ENCODE measurements at places on chromosomes 5 and 9.

- DNase-seq = no peak
Measured at GRCh38 chr9:134863306-134863902, 17.2 kb upstream of the FCN2 start.

- DNase-seq = no peak
Measured at GRCh38 chr5:53430618-53431252, 49.7 kb upstream of the FST start.

- no peak for DNase-seq
Measured at GRCh38 chr9:109935406-109936087, 155.5 kb downstream of the PALM2AKAP2 start.

DNA sequence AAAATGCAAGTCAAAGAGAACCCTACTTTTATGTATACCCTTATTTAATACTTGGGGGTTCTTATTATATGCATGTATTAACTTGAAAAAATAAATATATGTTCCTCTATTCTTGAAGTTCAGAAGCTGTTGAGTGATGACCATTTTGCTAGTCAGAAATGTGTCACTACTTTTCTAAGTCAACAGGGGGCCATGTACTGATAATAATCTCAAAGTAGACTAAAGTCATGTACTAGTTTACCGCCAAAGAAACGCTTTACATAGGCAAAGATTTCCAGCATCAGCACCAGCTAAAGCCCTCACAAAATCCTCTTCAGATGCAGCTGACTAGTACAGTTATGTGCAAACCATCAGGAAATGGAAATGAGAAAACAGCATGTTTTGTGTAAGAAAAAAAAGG lies 5.7 kb upstream of the BHMT start:
- no peak for DNase-seq

GRCh38 chr9:84212246-84212645 lies 128.3 kb downstream of the SLC28A3 start:
- DNase-seq = no peak

All from CD4-positive, alpha-beta T cell treated with Interleukin-1 beta for 1 hour (primary cell).